ENCODE measurements at places on chromosomes 16 and 17.

- DNase-seq: no peak
These were observed 7.0 kb upstream of the CDC42EP4 start for GRCh38 chr17:73318836-73319235.

GRCh38 chr16:11632455-11632939 lies 35.8 kb upstream of the SNN start:
- peak; percentile 78 for DNase-seq

DNA sequence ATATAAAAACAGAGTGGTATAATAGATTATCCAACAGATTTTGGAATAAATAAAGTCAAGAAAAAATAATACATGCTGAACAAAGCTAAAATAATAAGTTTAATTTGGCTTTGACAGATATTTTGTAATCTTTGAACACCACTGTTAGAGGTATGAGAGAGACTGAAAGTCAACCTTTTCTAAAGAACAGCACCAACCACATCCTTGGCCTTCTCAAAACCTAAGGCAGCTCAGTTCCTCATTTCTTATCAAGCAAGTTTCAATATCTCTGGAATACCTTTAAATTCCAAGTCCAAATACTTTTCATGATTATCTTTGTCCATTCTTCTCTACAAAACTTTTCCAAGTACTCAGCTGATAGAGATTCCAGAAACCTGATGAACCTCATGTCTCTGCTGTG lies 1603.8 kb downstream of the CDH8 start:
- DNase-seq: no peak

DNA sequence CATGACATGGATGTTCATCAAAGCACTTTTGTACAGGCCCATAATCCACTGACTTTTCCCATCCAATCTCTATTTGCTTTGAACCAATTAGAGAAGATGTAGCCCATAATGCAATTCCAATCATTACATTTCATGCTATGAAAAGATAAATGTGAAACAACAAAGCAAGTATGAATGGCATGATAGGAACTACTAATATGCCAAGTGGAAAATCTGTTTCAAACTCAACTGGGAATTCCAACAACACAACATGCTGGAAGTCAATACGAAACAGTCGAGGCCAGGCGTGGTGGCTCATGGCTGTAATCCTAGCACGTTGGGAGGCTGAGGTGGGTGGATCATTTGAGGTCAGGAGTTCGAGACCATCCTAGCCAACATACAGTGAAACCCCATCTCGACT lies 39.6 kb upstream of the TMEM97 start:
- DNase-seq: no peak
